Stimulated activated CD8-positive, alpha-beta memory T cell treated with anti-CD3 and anti-CD28 coated beads, Interleukin-15, amount 100 ng/mL, for 48 hours (primary cell): ENCODE measurements at places on chromosomes 2 and 18.

DNA sequence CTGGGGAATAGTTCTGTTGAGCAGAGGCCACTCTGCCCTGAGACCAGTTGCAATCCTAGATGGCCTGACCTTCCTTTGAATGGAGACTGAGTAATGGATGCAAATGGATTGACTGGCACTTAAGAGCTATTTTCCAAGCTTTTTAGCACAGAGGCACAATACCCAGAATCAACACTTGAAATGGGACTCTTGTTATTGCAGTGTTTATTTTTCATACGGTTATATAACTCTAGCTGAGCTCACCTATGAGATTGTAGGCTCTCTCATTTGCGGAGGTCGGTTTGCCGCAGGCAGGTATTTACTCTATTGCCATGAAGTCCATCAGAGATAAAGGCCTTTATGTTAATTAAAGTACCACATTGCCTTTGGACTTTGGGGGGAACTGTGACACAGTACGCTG is 422.3 kb upstream of the CELF4 start:
- DNase-seq = no peak

DNA sequence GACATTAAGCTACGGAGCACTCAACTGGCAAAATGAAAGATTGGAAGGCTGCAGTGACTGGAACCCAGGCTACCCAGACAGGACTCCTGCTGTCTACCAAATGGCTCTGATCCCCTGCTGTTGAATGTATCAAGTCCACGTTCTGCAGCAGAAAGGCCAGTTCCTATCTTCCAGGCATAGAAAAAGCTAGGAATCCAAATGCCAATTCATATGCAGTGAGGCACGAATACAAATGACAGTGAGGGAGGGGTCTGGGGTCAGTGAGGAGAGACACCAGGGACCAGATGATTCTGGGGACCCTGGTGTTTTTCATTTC is 5.3 kb downstream of the NRP2 start:
- no peak for DNase-seq

DNA sequence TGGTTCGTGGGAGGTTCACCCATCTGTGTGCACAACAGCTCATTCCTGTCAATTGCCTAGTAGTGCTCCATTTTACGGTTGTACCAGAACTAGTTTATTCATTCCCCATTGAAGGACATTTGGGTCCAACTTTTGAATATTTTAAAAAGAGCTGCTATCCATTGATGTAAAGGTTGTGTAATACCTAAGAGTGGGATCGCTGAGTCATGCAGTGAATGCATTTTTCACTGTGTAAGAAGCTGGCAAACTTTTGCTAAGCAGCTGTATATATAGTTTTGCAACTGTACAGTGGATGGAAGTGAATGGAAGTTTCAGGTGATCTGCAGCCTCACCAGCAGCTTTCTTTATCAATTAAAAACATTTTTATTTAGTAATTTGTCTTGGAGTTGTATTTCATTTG is 104.5 kb downstream of the DCDC2C start:
- DNase-seq = no peak

DNA sequence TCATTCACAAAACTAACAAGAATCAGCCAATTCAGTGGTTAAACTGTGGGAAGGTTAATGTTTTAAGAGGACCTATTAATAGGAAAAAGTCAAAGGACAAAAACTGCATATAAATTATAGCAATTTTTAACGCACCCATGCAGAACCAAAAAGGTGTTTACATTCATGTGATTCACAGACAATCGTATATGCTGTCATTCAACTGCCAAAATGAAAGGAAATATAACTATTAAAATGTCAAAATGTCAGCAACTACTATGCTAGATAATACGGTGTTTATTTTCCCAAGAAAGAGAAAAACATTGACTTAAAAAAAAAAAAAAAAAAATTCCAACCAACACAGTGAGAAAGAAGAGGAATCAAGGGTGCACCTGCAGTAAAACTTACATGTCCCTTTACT is 48.5 kb downstream of the DYM start:
- DNase-seq = no peak

DNA sequence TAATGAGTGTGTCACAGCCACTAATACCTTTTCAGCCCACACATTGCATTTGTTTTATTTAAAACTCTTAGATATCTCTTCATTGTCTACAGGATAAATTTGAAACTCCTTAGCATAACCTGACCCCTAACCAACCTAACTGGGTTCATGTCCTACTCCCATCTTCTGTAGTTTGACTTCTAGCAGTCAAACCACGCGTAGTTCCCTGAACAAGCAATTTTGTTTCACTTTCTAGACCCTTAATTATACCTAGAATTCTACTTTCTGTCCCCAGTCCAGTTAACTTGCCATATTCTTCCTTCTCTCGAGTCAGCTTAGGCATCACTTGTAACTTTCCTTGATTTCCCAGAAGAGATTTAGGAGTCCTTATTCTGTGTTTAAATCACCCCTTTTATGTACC is 55.1 kb downstream of the RBBP8 start:
- DNase-seq = no peak

DNA sequence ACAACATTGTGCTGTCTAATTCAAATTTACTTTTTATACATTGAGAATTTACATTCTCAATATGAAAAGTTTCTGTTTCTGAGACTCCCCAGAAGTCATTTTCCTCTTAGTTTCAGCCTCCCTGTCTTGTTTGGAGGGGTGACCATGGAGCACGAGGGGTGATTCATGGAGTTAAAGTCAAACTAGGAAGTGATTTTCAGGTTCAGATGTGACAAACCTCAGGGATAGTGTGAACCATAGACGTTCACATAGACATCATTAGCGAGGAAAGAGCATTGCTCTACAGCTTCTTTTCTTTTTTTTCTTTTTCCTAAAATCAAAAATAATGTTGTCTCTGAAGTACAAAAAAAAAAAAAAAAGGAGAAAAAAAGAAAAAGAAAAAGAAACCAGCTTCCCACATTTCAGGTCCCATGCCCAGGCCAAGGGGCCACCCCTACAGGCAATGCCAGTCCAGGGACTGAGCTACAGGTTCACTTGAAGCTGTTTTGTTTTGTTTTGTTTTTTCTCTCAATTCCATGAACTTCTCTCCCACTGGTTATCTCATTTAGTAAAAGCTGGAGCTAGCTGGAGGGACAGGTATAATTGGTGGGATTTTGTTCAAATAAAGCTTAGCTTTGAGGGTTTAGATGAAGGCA is 18.1 kb upstream of the LCLAT1 start:
- DNase-seq = no peak

DNA sequence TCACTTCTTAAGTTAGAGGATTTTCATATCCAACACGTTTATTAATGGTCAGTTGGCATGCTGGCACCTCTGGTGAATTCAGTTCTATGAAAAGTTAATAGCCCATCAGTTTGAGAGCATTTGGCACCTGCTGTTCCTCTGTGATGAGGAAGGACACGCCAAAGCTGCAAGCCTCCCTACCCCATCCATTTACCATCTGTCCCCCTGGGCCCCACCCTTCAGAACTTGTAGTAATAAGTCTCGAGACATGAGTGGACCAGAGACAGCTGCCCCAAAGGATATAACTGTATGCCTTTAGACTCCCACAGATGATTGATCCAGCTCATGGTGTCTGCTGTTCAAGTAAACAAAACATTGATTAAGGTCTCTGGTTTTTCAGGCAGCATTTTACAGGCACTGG is 6.3 kb downstream of the OST4 start:
- no peak for DNase-seq

- no peak for DNase-seq
Measured at GRCh38 chr2:215435280-215435869, 493 bp downstream of the FN1 start.

- no peak for DNase-seq
Measured at GRCh38 chr2:51324051-51324450, 292.1 kb upstream of the NRXN1 start.

DNA sequence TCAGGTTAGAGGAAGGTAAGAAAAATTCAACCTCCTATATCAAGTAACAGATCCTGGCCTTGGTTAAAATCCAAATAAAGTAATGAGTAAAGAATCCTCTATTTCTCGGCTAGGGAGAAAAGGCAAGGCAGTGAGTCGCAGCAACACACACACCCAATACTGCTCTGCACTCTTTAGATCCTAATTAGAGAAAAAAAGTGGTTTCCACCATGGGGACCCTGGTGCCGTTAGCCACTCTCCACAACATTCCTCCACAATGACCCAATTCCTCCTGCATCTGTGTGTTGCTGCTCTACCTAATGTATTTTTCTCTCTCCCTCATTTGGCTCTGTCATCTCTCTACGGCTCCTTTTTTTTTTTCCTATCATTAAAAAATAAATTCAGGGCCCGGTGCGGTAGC is 462.7 kb downstream of the METTL4 start:
- DNase-seq = no peak

- no peak for DNase-seq
Measured at GRCh38 chr2:1796232-1796930, 52.1 kb upstream of the PXDN start.

GRCh38 chr2:38581193-38582147 is 21.3 kb downstream of the HNRNPLL start:
- no peak for DNase-seq

- no peak for DNase-seq
Measured at GRCh38 chr2:234032279-234032856, 18.1 kb upstream of the SPP2 start.

DNA sequence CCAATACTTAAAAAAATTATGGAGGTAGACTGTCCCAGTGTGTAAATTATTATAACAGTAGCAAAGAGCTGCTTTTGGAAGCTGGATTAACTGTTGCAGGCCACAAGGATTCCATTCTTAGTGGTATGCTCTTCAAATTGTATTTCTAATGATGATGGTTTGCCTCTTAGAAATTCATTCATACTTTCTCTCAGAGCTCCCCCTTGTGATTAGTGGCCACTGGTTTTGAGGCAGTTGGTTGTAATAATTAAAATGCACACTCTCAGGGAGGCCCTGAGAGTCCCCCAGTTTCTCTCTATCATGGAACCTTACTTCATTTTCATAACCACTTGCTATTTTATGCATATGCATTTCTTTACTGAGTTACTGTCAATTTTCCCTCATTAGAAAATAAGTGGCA is 122.5 kb downstream of the PLA2R1 start:
- DNase-seq = no peak

GRCh38 chr2:176136374-176137251 is 7.1 kb downstream of the HOXD8 start:
- no peak for DNase-seq

GRCh38 chr2:206083602-206084438 is 2.2 kb downstream of the INO80D start:
- no peak for DNase-seq
